ENCODE measurements at places on chromosomes 13 and 19.

DNA sequence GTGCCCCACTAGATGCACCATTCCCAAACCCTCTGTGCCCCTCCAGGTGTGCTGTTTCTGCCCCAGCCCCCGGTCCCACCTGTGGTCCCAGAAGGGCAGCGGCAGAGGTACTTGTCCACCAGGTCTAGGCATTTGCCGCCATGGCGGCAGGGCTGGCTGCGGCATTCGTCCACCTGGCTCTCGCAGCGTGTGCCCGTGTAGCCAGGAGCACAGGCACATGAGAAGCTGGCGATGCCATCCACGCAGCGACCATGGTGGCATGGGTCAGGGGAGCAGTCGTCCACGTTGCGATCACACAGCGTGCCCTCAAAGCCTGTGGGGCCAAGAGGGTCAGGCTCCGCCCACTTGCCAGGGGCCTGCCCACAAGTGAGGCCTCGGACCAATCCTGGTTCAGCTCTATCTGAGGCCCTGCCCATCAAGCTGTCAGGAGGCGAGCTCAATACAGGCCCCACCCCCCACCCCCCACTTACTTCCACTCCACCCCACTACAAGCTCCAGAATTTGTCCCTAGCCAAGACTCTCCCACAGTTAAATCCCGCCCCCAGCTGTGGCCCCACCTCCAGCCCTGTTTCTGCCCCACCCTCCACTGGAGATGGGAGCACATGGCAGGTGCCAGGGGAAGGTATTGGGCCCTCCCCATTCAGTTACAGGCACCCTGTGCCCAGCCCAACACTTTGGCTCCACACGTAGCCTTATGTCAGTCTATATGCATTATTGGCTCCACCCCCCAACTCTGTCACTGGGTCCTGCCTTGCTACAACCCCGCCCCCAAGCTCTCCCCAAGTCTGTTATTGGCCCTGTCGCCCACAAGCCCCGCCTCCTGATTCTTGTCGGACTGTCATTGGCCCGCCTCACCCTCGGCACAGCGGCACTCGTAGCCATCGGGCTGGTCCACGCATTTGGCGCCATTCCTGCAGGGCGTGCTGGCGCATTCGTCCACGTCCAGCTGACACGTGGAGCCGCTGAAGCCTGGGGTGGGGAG lies 13.5 kb downstream of the NOTCH3 start:
- no peak for DNase-seq

DNA sequence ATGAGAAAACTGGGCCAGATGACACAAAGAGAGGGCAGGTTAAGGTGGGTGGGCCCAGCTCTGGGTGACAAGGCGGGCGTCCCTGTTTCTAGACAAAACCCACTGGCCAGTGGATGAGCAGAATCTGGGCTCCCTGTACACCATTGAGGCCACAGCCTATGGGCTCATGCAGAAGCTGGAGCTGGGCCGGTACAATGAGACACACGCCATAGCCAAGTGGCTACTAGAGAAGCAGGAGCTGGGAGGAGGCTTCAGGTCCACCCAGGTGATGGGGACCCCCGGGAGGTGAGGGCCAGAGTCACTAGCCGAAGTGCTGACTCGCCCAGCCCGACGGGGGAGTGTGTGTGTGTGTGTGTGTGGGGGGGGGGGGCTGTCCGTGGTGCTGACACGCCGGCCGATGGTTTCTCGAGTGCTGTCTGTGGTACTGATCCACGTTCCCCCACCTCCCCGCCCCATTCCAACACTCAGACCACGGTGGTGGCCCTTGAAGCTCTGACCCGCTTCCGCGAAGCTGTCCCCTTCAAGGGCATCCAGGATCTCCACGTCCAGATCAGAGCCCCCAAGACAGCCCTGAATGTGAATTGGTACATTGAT lies 24.3 kb upstream of the SHFL start:
- DNase-seq = no peak

GRCh38 chr13:43389573-43389972 lies 366.2 kb downstream of the DNAJC15 start:
- DNase-seq = no peak

GRCh38 chr13:49997955-49998354 lies 1.1 kb downstream of the TRIM13 start:
- no peak for DNase-seq

GRCh38 chr13:113976711-113977684 lies 3.1 kb upstream of the C13orf46 start:
- no peak for DNase-seq

- no peak for DNase-seq
These were observed 6.7 kb upstream of the ZNF606 start for GRCh38 chr19:58009301-58009665.

- no peak for DNase-seq
These were observed 395.6 kb downstream of the KLF12 start for GRCh38 chr13:73738626-73739025.

DNA sequence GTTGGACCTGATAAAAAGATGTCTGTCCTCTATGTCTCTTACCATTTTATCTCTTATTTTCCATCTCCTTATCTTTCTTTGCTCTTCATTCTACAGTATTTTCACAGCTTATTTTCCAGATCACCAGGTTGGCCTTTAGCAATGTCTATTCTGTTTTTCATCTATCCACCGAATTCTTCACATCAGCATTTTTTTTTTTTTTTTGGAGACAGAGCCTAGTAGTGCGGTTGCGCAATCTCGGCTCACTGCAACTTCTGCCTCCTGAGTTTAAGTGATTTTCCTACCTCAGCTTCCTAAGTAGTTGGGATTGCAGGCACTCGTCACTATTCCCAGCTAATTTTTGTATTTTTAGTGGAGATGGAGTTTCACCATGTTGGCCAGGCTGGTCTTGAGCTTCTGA lies 49.0 kb downstream of the DNAJC15 start:
- no peak for DNase-seq

All from T-helper 9 cell (primary cell).